Panc1 (cell line): ENCODE measurements at places on chromosomes 5 and 9.

- no peak for DNase-seq
Observed at GRCh38 chr9:83749706-83750105, 41.9 kb upstream of the UBQLN1 start.

DNA sequence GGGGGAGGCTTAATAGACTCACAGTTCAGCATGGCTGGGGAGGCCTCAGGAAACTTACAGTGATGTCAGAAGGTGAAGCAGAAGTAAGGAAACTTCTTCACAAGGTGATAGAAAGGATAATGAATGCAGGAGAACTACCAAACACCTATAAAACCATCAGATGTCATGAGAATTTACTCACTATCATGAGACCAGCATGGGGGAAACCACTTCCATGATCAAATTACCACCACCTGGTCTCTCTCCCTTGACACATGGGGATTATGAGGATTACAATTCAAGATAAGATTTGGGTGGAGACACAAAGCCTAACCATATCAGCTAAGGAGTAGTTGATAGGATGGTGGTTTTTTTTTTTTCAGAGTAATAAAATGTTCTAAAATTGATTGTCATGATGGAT is 201.8 kb downstream of the CDH12 start:
- DNase-seq = no peak

DNA sequence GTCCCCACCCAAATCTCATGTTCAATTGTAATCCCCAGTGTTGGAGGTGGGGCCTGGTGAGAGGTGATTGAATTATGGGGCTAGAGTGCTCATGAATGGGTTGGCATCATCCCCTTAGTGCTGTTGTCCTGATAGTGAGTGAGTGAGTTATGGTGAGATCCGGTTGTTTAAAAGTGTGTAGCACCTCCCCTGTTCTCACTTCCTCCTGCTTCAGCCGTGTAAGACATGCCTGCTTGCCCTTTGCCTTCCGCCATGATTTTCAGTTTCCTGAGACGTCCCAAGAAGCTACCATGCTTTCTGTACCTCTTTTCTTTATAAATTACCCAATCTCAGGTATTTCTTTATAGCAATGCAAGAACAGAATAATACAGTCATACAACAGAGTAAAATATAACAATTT is 742 bp upstream of the LECT2 start:
- no peak for DNase-seq

GRCh38 chr5:155960177-155960576 is 366.8 kb upstream of the SGCD start:
- DNase-seq = no peak

DNA sequence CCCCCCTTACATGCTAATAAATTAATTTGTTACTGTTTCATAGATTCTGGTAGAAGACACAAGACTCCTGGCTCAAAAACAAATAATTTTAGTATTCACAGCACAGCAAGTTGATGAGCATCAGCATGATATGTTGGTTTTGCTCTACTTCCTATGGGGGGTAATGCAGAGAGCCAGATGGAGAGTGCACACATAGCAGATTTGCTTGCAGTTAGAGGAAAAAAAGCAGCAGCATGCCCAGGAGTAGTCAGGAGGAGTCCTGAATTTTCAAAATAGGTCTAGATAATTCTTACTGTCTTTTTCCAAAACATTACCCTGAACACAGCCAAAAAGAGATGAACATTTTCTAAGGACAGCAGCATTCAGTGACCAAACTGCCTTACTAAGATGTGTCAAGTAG is 261.3 kb downstream of the COX7C start:
- DNase-seq = no peak

DNA sequence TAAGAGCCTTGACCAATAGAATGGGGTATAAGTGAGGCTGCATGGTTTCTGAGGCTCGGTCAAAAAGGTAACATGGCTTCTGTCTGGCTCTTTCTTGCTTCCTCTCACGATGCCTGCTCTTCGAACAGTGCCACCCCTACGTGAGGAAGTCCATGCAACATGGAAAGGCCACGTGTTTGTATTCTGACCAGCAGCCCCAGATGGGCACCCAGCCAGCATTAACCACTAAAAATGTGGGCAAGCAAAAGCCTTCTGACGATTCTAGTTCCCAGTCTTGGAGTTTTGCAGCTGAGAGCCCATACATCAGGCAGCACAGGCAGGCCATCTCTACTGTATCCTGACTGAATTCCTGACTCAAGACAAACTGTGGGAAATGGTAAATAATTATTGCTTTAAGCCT is 24.2 kb upstream of the NREP start:
- no peak for DNase-seq

- DNase-seq = no peak
Observed at GRCh38 chr9:5840788-5841187, 7.9 kb upstream of the ERMP1 start.

GRCh38 chr5:150052956-150053712 is 33.2 kb downstream of the CSF1R start:
- DNase-seq = no peak

DNA sequence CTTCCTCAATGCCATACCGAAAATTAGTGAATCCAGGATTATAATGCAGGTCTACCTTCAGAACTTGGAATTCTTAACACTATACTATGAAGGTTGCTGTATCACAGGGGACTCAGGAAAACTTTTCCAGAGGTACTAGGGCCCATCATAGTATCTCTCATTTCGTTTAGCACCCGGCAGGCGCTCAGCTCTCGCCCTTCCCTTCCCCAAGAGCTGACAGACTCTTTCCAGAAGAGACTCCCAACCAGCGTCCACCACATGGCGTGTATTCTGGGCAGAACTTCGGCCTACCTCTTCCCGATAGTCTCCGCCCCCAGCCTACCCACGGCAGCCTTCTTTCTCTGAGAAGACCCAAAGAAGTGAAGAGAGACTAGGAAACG is 271 bp downstream of the NOL8 start:
- DNase-seq = no peak

- no peak for DNase-seq
Observed at GRCh38 chr9:5563417-5563815, 53.1 kb downstream of the PDCD1LG2 start.

DNA sequence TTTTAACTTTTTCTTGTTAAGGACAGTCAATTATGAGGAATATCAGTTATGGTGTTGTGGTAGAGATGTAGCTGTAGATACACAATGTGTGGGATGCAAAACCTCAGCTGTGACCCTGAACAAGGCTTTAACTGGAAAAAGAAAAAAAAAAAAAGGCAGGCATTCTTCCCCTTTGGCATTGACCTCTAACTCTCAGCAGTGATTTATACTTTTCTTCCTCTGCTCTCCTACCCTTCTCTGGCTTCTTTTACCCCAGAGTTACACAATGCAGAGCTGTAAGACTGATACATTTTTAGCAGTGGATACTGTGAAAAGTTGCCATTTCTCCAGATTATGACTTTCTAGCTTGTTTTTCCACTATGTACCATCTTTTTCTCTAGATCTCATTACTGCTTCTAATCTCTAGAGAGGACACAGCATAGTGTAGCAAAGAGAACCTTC is 2.0 kb downstream of the CTNNAL1 start:
- DNase-seq = no peak

DNA sequence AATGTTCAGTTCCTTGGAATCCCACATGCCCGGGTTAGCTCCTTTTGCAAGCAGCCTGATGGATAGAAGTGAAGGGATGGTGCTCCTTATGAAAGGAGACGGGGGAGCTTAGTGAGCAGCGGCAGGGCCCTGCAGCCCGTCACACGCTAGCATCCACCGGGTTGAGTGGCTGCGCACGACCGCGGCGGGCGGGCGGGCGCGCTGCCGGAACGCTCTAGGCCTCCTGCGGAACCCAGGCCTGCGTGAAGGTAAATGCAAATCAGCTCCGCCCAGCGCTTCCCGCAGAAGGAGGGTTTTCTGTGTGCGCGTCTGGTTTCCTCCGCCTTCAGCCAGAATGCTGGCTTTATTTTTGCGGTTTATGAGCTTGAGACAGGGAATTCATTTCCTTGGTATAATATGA is 19.8 kb downstream of the IL12B start:
- no peak for DNase-seq

DNA sequence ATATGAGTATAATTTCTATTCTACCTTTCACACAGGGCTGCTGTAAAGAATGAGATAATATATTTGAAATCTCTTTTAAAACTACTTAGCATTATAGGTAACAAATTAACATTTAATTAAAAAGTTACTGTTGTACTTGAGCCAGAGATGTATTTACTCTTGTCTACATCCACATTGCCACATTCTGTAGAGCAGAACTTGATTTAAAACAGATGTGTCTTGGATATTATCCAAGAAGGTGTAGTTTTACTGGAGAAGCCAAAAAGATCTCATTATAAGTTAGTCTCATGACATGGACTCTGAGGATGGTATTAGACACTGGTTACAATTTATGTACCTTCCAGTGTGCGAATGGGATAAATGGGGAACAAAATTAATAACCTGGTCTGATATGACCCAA is 293.1 kb upstream of the CCNH start:
- DNase-seq = no peak

- no peak for DNase-seq
Observed at GRCh38 chr5:109247986-109248385, 161.8 kb downstream of the PJA2 start.

DNA sequence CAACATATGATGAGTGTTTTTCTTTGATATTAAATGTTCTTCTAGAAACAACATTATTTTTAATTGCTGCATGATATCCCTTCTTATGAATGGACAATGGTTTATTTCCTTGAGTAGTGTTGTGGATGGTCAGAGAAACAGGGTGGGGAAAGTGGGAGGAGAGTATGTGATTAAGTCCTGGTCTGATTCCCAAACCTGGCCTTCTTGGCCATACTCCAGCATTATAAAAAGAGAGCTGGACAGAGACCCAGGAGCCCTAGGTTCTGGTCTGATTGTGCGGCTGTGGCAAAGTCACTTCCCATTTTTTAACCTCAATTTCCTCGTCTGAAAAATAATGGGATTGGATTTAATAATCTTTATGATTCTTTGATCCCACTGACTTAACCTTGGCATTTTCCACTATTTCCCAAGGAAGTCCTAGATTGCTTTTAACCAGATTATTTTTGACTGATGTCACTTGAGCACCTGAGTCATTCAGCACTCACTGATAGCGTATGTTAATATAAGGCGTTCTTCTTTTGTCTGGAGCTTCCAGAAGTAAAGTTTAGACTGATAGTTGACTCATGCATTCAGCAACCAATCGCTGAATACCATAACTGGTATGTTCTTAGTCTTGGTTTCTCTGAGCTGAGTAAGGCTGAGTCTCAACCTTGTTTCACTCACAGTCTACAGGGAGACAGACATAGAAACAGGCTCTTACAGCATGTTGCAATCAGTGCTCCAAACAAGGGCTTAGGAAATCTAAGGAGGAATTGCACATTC is 26.2 kb downstream of the OSMR start:
- peak; percentile 99 for DNase-seq

GRCh38 chr9:134408939-134409737 is 82.9 kb downstream of the RXRA start:
- DNase-seq = no peak
